Myocyte (in vitro differentiated cells): ENCODE measurements at places on chromosomes 1 and 21. TPM values are rescaled to one million over a fixed set of nuclear protein-coding genes. Genes with fewer than 3 reads are reported as not detected.

GRCh38 chr1:214386747-214387146 lies 105.8 kb downstream of the SMYD2 start:
- peak; percentile 87 for DNase-seq

Gene FAM3B
- total RNA-seq: not detected in 2 replicates

Gene SYT14
- 6.8 and 11.3 TPM in 2 replicates for total RNA-seq

GRCh38 chr1:91804546-91805023 lies 81.4 kb downstream of the TGFBR3 start:
- peak; percentile 88 for DNase-seq

GRCh38 chr1:11650331-11650991 lies 3.8 kb downstream of the FBXO2 start:
- DNase-seq: peak; percentile 59

GRCh38 chr1:184973272-184974055 lies 844 bp downstream of the NIBAN1 start:
- peak; percentile 26 for DNase-seq

DNA sequence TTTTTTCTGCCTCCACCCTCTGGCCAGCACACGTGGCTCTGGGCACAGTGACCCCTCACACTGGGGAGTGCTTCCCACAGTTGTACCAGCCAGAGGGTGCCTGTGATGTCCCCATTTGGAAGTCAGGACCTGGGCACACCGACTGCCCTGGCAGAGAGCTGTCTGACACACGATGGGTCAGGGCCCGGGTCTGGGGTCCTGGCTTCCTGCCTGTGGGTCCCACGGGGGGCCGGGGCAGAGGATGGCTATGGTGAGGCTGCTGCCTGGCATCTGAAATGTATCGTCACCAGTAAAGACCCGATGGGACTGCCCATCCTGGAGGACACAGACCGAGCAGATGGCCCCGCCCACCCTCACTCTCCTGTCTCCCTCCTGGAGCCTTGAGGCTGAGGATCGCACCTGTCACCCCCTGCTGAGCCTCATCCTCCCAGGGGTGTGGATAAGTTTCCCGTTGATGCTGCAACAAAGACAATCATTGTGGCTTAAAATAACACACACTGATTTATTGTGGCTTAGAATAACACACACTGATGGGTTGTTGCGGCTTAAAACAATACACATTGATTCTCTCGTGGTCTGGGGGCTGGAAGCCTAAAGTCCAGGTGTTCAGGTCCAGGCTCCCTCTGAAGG lies 88.8 kb upstream of the TTC34 start:
- no peak for DNase-seq

- DNase-seq: peak; percentile 4
These were observed 98.5 kb downstream of the ATG4C start for GRCh38 chr1:62882201-62883104.

DNA sequence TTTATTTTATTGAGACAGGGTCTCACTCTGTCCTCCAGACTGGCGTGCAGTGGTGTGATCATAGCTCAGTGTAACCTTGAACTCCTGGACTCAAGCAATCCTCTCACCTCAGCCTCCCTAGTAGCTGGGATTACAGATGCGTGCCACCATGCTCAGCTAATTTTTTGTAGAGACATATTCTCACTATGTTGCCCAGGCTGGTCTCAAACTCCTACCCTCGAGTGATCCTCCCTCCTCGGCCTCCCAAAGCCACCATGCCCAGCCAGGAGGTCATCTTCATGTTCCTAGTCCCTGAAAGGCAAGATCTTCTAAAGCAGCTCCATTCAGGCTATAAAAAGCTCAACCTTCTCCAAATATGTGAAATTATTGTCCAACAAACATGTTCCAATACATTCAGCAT lies 53.9 kb downstream of the TOR1AIP2 start:
- no peak for DNase-seq

DNA sequence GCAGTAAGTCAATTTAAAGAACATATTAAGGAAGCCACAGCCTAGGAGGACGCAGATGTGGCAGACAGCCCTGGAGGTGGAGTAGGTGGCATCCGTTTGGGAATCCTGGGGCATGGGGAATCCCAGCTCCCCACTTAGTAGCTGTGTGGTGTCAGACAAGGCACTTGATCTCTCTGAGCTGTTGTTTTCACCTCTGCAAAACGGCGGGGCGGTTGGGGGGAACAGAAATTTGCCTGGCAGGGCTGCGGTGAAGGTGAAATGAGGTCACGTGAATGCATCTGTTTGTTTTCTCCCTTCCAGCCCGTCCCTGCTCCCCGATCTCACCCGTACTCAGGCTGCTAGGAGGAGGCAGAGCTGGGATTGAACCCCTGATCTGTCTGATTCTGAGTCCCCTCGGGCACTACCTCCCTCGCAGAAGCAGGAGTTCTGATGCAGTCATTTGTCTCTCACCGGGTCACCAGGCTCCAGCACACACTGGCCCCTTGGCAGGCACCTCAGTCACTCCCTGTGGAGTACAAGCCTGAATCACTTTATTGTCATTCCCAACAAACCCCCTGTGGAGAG lies 2.2 kb upstream of the LAPTM5 start:
- DNase-seq: no peak

- DNase-seq: peak; percentile 37
These were observed 134.6 kb downstream of the BRINP2 start for GRCh38 chr1:177305040-177306018.

GRCh38 chr1:55443175-55443915 lies 228.2 kb upstream of the USP24 start:
- DNase-seq: peak; percentile 94
